ENCODE measurements at places on chromosomes 16 and 17.

GRCh38 chr17:46011711-46012505, 12.9 kb downstream of the STH start:
- no peak for DNase-seq

DNA sequence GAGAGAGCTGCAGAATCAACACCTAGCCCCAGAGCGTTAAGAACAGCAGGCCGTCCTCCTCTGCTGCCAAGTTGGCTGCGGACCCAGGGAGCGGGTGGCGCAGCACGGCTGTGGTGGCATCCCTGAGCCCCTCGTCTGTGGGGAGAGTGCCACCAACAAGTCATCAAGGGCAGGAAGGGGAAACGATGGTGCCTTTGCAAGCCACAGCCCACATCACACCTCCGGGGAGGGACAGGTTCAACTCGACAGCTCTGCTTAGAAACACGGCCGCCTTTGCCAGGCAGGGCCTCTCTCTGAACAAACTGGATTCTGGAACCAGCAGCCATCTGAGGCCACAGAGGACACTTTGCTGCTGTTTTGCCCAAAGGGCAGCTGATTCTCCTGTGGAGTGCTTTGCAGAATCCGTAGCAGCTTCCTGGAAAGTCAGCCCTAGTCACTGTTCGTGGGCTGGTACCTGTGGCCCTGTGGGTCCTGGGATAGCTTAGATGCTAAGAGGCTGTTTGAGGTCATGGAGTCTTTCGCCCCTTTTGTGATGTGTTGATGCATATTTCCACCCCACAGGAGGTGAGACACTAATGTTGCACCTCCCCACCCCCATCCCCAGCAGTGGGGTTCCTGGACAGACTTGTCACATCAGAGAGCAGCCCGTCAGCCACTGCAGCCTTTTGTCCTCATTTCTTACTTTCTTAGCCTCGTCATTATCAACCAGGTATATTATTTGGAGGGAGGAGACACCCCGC, 270.6 kb downstream of the CPPED1 start:
- DNase-seq = no peak

GRCh38 chr17:19345067-19345460, 17.5 kb downstream of the B9D1 start:
- no peak for DNase-seq

DNA sequence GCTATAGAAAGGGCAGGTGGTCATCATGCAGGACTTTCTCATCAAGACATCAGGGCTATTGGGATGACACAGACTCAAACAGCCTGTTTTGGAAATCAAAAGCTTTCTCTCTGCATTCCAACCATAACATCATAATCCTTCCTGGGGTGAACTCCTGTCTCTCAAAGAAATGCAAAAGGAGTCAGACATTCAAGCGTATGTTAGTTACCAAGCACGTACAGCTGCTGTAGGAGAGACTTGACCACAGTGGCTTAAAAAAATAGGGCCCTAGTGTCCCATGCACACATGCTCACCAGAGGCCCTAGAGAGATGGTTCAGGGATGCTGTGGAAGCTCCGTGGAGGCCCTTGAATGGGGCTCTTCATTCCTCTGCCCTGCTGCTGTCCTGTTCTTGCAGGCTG, 24.6 kb upstream of the FOXF1 start:
- no peak for DNase-seq

GRCh38 chr17:83071966-83072562, 7.3 kb upstream of the METRNL start:
- DNase-seq = no peak

- DNase-seq = no peak
Observed at GRCh38 chr16:6570530-6570929, 762.1 kb upstream of the RBFOX1 start.

- no peak for DNase-seq
Observed at GRCh38 chr17:19744492-19744891, 3.6 kb downstream of the ALDH3A1 start.

GRCh38 chr17:71071837-71072236, 902.5 kb downstream of the KCNJ2 start:
- DNase-seq = no peak

DNA sequence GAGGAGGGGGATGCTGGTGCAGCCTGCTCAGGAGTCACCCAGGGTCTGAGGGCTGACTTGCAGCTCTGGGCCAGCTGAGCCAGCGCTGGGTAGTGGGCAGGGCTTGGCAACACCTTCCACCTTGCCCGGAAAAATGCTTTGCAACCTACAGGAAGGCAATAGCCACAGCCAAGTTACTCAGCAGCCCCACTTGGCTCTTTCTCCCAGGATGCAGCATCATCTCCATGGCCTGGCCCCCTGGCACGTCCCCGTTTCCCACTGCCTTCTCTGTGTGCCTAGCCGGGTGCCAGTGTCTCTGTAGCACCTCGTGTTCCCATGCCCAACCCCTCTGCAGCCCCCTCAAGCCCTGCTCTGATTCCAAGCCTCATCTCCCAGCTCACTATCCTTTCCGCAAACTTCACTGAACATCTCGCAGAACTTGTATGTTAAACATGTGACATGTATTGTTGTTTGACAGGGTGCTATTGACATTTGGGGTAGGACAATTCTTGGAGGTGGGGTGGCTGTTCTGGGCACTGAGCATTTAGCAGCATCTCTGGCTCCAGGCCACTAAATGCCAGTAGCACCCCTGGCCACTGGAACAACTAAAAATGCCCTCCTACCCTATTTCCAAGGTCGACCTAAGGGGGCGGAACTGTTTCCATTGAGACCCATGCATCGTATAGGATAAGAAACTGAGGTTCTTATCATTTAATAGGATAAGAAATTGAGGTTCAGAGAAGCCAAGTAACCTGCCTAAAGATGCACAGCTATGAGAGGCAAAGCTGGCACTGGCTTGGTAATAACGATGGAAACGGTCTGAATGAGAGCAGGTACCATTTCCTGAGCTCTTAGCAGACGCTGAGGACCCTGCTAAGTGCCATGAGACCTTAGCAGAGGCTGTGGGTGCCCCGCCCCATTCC, 12.2 kb downstream of the DEXI start:
- no peak for DNase-seq

GRCh38 chr17:72004011-72004427, 116.8 kb upstream of the SOX9 start:
- DNase-seq = no peak

- DNase-seq = no peak
Observed at GRCh38 chr16:4086153-4086552, 30.1 kb downstream of the ADCY9 start.

DNA sequence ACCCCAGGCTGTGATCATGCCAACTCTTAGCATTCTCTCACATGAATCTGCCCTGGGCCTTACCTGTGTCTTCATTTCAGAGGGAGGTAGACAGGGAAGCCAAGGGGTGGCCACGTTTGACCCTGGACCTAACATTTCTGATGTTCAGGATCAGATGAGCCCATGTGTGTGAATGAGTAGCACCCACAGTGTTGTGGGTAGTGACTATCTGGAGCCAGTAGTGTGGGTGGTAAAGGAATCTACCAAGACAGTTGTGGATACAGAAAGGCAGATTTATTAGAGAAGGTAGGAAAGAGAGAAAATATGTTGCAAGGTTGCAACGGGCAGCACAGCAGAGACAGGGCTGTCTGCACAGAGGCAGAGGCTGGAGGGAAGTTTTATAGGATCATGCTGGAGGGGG, 60.5 kb downstream of the TK2 start:
- no peak for DNase-seq

DNA sequence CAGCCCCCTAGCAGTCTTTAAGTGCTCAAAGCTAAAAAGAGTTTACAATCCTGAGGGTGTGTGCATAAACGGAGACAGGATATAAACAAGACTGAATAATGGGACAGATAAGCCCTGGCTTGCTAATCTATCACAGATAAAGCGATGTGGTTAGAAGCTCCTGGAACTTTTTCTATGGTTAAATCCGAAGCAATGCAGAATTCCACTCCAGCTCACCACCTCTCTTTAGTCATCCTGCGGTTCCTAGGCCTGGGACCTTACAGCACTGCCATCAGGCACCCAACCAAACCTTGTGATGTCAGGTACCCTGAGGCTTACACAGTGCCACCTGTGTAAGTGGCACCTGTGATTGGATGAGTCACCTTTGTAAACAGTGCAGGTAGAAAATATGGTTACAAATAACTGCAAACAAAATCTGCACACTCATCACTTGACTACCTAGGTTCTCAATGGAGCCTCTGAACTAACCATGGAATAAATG, 31.5 kb upstream of the B4GALNT2 start:
- DNase-seq = no peak

DNA sequence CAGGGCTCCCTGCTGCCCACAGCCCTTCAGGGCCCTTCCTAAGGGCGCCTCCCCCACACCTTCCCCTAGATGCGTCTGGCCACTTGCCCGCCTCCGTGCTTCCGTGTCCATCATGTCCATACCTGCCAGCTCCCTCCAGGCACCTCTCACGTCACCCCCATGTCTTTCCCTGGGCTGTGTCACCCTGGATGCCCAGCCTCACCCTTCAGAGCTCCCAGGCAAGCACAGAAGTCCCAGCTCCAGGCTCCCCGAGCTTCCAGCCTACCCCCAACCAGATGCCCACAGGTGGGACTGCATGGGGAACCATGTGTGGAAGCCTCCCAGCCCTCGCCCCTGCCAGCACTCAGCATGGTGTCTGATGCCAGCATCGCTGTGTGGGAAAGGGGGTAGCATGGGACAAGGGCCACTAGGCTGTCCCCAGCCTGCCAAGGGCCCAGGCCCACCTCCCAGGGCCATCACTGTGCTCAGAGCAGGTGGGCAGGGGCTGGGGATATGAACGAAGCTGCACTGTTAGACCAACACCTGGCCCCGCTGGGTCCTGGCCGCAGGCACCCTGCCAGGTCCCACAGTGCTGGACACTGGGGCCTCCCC, 1.9 kb upstream of the AXIN1 start:
- no peak for DNase-seq
